GM23338 (cell line): ENCODE measurements at places on chromosomes 7 and 10. TPM values are rescaled to one million over a fixed set of nuclear protein-coding genes. Genes with fewer than 3 reads are reported as not detected.

DNA sequence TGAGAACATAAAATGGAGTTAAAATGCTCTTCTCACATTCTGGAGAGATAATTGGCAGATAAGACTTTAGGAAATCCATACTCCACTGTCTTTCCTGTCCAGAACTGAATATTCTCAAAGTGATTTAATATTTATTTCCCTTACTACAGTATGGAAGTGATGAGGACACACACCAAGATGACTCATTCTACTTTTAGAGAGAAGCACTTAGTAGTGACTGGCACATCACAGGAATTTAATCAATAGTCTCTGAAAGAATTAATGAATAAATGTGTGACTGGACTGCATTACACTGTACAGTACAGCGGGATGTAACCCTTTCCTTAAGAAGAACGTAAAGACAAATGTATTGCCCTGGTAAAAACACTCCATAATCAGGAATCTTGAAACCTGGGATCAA lies 116.7 kb downstream of the SEMA3E start:
- no peak for DNase-seq

Gene MET
- 16.3 and 23.1 TPM in 2 replicates for total RNA-seq

DNA sequence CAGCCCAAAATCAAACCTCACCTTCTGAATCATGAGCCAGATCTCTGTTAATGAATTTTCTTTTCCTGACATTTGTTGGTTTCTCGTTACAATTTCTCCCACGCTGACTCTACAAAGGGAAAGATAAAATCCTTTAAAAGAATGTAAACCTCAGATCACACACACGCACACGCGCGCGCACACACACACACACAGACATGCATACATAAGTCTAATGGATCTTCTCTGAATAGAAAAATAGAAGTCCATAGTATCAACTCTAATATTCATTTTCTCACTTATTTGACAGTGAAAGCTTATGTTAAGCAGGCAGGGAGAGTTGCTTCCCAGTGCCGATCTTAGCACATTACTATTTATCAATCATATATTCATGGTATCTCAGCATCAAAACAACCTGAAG lies 1.4 kb downstream of the ETV1 start:
- no peak for DNase-seq

DNA sequence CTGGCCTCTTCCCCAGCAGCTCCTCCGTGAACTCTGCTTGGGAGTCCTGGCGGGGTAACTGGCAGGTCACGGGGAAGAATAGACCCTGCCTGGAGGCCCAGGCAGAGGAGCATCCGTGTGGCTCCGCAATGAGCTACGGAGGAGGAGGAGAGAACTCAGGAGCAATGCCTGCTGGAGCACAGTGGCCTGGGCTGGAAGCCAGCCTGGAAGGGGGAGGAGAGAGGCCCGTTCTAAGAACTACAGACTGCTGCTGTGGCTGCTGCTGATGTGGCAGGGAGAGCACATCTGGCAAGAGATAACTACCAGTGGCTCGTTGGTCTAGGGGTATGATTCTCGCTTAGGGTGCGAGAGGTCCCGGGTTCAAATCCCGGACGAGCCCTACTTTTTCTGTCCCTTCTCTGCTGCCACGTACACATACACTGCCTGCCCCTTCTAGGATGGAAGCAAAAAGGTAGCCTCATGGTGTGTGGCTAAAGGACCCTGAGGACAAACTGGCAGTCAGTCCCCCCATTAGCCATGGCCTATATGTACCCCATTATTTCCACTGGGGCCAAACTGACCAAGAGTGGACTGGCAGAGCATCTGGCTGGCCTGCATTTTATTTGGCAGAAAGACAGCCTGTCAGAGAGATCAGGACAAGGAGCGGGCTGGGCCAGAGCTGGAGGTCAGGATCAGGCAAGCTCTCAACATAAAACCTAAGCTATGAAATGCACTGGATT lies 7.7 kb upstream of the OPN1SW start:
- peak; percentile 91 for DNase-seq

Gene PPP3CB
- 38.5 and 42.9 TPM in 2 replicates for total RNA-seq

DNA sequence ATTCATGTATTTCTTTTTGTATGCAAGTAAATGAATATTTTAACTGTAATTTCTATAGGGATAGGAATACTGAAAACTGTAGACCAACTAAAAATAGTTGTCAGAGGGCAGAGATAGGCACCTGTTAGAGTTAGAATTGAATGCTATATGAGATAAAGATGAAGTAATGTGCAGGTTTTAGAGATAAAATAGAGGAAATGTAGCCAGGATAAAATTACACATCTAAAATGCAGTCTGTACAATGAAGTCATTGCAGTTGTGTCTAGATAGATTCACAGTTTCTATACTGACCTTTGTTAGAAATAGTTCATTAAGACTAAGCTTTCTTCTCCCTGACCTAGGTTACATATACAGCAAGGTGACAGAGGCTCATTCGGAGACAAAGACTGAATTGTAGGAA lies 46.2 kb downstream of the SMNDC1 start:
- DNase-seq = no peak

GRCh38 chr10:3452173-3452626 lies 279.6 kb upstream of the PITRM1 start:
- DNase-seq = peak; percentile 72

GRCh38 chr7:137287651-137288258 lies 55.8 kb downstream of the PTN start:
- DNase-seq = peak; percentile 64
